ENCODE measurements at places on chromosomes 7 and 10.

DNA sequence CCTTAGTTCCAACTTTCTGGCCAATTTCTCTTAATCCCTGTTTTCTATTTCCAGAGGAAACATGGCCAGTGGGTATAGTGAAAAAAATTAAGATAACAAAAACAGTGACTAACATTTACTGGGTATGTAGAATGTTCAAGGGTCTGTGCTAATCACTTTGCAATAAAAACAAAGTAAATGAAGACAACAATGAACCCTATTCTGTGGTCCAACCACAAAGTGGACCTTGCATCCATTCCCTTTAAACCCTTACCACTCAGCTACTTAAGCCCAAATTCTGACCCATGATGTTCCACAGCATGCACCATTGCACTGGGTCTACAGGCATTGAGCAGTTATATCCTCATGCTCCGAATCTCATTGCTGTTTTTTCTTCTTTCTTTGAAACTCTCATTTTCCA lies 179.9 kb upstream of the PRKCQ start:
- DNase-seq = no peak

- DNase-seq = no peak
Measured at GRCh38 chr10:1451941-1452340, 285.4 kb downstream of the ADARB2 start.

DNA sequence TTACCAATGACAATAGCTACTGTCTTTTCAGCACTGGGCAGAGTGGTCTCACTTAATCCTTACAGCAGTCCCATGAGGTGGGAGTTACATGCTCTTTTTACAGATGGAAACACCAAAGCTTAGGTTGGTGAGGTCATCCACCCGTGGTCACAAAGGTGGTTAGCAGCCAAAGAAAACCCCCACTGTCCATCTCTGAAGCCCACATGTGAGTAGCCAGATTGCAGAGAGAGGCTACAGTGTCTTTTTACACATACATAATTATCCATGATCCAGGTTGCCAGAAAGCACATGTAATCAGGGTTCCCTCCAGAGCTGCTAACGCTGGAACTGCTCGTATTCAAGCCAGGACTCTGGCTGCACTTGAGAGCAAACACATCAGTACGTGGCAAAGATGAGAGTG lies 24.6 kb upstream of the ANKRD2 start:
- DNase-seq = no peak

DNA sequence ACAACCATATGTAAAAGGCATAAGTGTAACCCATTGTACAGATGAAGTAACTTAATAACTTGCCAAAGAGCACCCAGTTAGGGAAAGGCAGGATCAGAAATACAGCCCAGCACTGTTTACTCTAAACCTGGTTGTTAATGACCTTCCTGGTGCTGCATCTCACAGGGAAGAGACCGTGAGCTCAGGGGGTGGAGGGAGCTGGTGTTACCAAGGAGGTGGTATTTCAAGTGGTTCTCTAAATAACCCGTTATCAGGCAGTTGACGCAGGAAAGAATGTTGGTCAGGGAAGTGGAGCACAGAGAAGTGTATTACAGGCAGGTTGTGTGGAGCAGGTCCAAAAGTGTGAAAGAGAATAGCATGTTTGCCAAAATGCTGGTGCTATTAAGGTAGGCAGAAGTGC lies 4.4 kb upstream of the ST7 start:
- DNase-seq = no peak

DNA sequence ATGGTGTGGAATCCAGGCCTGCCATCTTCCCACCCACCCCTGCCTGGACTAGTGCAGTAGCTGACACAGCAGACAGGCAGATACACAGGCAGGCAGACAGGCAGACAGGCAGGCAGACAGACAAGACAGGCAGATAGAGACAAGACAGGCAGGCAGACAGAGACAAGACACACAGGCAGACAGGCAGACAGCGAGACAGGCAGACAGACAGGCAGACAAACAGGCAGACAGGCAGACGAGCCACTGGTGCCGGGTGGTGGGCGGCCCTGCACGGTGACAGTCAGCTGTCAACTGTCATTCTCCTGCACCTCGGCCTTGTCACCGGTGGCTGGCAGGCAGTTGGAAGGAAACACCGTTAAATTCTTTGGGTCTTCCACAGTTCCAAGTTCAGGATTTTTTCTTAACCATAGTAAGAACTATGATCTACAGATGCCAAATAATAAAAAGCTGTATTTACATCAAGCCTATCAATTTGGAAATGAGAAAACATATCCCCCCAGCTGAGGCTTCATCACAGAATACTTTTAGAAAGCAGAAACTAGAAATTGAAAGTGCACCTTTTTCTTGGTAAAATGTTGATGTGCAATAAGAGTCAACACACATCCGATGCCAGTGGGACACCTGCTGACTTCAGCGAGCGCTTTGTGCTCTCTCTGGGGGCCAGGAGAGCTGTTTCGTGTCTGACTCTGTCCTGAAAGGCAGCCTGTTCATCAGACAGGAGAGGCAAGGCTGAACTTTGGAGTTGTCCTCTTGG lies 250.4 kb downstream of the DNAJB6 start:
- no peak for DNase-seq

DNA sequence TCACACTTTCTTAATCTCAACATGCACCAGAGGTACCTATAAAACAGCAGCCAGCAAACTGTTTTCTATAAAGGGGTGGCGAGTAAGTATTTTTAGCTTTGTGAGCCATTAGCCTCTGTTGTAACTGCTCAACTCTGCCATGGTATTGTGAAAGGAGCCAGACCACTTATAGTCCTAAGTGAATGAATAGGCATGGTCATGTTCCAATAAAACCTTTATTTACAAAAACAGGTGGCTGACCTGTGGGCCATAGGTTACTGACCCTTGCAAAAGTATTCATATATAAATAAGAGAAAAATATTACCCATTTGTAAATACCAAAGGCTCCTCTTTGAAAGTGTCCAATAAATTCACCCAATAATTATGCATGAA lies 50.3 kb downstream of the ICA1 start:
- DNase-seq = no peak

DNA sequence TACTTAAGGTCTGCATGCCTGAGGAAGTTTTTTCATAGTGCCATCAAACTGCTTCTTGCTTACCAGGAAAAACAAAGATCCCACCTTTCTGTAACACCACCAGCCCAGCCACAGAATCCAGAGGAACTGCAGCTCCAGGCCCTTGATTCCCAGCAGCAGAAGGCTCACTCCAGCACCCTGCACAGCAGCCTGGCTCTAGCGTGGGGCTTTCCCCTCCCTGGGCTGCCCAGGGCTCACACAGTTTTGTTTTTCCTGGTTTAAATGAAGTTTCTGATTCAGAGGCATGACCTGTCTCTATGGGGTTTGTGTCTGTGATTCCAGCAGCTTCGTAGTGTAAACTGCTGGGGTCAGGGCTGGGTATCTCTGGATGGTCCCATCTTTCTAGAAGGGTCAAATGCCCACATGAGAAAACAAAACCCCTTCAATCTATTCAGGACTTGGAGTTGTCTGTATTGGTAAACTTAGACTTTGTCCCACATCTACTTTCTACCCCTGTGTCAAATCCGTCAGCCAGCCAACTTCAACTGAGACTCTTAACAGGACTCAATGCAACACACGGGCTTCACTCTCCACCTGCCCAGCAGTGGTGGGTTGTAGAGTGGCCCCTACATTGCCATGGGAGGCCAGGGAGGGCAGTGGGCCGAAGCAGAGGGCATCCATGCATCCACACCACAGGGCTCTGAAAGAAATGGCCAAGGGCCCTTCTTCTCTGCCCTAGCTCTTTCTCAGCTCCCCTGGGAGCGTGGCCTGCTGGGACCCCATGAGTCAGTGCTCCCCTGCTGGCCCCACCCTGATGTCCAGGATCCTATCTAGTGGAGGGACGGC lies 73.6 kb downstream of the ATXN7L1 start:
- no peak for DNase-seq

GRCh38 chr10:132774902-132775863 lies 10.8 kb downstream of the NKX6-2 start:
- no peak for DNase-seq

- DNase-seq = no peak
Measured at GRCh38 chr10:100567249-100567648, 31.5 kb downstream of the HIF1AN start.

- no peak for DNase-seq
Measured at GRCh38 chr7:86243171-86243570, 400.5 kb upstream of the GRM3 start.

DNA sequence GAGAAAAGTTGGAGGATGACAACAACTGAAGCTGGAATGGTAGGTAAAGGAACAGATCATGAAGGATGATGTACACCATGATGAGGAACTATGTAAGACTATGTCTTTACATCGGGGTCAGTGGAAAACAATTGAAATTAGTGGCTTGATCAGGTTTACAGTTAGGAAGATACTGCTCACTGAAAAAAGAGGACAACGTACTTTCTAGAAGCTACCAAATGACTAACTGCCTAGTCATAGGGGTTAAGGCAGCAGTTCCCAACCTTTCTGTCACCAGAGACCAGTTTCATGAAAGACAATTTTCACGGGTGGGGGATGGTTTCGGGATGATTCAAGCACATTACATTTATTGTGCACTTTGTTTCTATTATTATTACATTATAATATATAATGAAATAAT lies 91.6 kb upstream of the ANKRD1 start:
- DNase-seq = no peak

GRCh38 chr7:73533742-73534141 lies 11.6 kb upstream of the BAZ1B start:
- no peak for DNase-seq

DNA sequence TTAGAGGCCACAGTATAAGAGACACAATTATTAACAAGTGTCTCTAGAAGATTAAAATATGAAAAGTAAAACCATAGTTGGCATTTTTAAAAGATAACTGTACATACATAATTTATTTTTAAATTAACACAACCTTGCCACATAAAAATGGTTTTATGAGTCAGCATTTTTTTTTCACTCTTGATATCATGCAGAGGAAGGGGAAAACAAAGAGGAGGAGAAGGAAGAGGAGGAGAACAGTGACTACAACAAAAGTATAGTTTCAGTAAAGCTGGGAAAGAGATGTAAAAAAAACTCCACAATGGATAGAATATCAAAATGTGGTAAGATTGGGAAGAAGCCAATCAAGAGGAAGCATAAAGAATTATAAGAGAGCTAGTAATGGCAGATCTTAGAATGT lies 34.0 kb downstream of the CH25H start:
- DNase-seq = no peak

All from ACHN (cell line).